Smooth muscle cell of the brain vasculature (primary cell): ENCODE measurements at places on chromosomes 7 and 10.

- DNase-seq = no peak
These were observed 22.1 kb downstream of the CLDN12 start for GRCh38 chr7:90425376-90425775.

GRCh38 chr7:134014935-134015334, 112.2 kb upstream of the LRGUK start:
- no peak for DNase-seq

- peak; percentile 41 for DNase-seq
These were observed 99.0 kb downstream of the PLPP4 start for GRCh38 chr10:120555842-120556532.

DNA sequence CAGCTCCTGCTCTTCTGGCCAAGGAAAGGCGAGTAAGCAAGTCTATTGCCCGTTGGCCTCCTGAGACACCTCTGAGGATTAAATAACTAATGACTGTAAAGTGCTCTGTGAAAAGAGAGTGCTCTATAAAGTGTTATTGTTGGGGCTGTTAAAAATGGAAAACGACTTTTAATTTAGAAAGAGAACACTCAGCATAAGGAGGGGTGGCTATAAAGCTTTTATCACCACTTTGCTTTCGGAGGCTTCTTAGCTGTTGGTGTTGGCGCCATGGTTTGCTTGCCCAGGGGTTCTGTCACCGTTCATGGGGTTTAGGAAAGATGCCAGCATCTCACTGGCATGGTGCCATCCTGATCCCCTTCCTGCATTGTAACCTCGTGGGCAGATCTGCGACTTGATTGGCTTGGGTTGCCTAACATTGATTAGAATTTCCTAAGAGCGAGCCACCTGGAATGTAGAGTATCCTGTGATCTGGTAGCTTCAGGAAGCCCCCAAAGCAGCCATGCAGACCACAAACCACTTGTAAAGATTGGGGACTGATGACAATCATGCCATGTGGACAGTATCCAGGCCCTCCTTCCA, 509.9 kb downstream of the LRMDA start:
- DNase-seq = no peak

- no peak for DNase-seq
These were observed 6.1 kb upstream of the GPR85 start for GRCh38 chr7:113092762-113093161.

DNA sequence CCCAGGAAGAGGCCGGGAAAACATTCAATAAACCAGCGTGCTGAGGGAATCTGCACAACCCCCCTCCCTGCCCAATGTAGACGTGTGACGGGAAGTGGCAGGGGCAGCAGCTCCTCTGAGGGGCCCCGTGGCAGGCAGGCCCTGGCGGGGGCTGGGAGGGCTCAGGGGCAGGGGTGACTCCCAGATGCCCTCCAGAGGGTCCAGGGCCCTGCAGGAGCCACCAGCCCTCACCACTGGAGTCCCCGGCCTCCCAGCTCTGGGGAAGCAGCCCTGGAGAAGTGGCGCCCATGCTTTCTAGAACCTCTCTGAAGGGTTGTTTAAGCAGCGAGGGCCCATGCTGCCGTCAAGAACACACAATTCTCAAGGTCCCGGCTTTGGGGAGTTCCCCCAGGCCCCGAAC, 8.4 kb upstream of the GPER1 start:
- no peak for DNase-seq

DNA sequence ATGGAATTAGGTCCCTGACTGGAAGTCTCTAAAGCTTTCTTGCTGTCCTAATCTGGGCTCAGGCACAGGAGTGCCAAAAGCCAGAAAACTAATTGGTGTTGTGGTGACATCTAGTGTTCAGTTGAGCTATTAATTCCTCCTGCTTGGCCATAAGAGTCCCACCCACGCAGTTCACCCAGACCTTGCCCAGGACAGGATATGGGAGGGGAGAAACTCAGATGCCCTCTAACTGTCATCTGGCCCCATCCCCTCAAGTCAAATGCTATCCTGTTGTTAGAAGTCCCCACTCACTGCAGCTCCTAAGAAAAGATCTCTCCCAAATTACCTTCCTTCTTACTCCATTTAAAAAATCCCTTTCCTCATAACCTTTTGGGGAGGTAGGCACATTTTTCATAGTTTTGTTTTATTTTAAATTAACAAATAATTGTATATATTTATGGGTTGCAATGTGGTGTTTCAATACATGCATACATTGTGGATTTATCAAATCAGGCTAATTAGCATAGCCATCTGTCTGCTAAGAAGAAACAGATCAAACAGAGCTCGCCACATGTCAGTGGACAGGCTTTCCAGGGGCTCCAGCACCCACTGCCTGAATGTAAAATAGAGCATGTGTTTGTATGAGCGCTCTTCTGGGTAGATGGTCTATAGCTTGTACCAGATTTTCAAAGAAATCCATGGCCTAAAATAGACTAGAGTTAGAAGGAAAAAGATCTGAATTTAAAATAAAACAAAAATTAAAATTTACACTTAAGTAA, 84.0 kb downstream of the GSAP start:
- DNase-seq = peak; percentile 74

GRCh38 chr10:132010483-132010882, 28.8 kb upstream of the BNIP3 start:
- DNase-seq = no peak

DNA sequence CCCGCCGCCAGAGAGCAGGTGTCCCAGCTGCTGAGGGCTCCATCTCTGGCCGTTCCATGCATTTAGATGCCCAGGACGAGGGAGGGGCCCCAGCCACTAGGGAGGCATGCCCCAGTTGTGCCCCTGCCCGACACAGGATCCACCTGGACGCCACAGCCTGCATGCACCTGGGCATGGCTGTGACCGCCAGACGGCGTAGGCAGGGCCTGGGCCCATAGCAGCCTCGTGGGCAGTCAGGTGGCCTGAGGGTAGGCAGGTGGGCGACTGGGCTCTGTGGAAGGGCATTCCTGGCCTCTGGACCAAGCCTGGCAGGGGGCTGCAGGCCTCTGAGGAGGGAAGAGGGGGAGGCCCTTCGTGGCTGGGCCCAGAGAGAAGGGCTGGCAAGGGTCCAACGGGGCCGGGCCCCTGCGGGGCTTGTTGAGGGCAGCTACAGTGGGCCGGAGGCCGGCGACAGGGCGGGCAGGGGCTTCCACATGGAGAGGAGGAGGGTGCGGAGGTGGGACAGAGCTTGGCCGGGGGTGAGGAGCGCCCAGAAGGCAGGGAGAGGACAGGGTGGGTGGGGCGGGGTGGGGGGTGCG, 76.0 kb upstream of the NKX6-2 start:
- no peak for DNase-seq

DNA sequence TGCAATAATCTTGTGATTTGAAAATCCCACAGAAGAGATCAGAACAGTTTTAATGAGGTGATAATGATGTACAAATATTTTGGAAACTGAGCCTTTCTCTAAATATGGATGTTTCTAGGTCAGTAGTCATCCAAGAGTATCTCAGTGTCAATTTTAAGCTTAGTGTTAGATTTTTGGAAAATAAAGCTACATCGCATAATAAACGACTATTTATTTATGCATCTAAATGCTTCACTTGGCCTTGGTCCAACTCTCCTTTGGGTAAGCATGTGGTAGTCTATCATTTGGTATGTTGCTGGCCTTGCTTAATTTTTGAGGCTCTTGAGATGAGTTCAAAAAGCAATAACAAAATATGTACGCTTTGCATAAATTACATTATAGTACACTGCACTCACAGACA, 5.4 kb upstream of the PPP1R9A start:
- no peak for DNase-seq

DNA sequence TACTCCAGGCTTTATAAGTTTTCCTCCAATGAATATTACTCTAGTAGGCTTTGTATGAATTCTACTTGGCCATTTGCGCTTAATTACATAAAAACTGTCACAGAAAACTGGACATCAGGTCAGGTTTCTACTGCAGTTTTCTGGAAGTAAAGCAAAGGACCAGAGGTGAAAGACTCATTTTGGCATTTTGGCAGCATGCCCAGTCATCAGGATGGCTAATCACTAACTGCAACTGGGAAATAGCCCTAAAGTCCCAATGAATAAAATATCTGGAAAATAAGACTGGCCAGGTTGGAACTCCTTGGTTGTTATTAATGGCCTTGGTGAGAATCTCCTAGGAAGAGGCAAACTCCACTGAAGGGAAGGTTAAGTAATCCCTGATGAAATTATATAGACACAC, 75.5 kb downstream of the COPG2 start:
- no peak for DNase-seq
